Stimulated activated CD8-positive, alpha-beta memory T cell treated with anti-CD3 and anti-CD28 coated beads, Interleukin-15, amount 100 ng/mL, for 24 hours (primary cell): ENCODE measurements at places on chromosomes 1 and 21.

- no peak for DNase-seq
These were observed 10.4 kb downstream of the C1orf226 start for GRCh38 chr1:162391790-162392563.

GRCh38 chr1:110151175-110151669 is 928 bp downstream of the SLC6A17 start:
- no peak for DNase-seq

GRCh38 chr1:206658264-206658980 is 23.1 kb downstream of the DYRK3 start:
- no peak for DNase-seq

DNA sequence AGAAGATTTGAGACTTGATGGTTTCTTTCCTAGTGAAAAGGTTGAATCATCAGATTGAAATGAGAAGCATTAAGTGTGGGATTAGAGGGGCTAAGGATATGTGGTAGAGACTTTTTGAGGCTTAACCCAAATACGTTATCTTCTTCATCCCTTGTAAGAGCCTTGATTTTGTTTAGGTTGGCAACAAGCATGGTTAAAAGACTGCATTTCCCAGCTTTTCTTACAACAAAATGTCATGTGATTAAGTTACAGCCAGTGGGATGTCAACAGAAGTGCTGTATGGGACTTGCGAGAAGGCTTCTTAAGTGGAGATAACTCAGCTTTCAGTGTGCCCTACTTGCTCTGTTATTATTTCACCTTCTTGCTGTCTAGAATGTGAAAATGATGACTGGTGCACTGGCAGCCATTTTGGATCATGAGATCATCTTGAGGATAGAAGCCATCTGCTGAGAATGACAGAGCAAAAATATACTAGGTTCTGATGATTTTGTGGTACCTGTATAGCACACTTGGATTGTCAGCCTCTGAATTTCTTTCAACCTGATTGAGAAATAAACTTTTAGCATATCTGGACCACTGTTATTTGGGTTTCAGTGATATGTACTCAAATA is 41.3 kb upstream of the GNG12 start:
- no peak for DNase-seq

DNA sequence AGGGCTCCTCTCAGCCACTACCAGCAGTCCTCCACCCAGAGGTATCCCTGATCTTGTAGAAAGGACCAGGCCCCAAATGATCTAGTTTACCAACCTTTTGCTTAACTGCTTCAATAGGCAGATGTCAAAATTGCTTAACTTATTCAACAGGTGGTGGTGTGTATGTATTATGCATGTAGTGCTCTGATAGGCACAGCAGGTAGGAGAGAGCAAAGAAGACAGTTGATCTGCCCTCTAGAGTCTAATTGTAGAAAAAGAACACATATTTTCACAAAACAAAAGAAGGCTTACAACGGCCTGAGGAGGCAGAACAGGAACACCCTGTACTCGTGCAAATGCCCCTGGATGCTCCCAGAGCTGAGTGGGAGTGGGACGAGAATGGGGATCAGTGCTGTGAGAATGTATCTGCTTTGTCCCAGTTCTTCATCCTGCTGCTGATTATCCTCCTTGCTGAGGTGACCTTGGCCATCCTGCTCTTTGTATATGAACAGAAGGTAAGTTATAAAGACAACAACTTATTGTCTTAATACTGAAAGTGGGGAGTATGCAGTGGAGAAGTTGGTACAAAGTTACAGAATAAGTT is 21.1 kb downstream of the CD53 start:
- no peak for DNase-seq

DNA sequence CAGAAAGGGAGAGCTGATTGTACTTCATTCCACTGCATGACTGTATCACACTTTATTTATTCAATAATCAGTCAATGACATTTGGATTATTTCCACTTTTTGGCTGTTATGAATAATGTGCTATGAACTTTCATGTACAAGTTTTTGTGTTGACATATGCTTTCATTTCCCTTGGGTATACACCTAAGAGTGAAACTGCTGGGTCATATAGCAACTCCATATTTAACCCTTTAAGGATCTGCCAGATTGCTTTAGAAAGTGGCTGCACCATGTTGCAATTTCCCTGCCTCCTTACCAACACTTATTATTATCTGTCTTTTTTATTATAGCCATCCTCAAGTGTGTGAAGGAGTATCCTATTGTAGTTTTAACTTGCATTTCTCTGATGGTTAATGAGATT is 108.8 kb upstream of the KCNK1 start:
- no peak for DNase-seq

DNA sequence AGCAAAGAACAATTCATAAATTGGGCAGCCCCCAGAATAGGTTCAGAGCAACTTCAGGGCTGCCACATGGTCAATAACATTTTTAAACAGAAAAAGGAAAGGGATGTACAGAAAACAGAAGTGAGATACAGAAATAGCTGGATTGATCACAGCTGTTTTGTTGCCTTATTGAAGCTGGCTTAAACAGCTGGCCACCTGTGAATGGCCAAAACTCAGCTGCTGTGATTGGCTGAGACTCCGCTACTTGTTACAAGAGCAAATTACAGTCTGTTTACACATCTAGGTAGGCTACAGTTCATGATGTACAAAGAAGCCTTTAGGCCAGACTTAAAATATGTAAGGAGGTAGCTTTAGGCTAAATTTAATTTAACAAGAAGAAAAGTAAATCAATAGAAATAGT is 11.6 kb upstream of the IFNAR1 start:
- no peak for DNase-seq

DNA sequence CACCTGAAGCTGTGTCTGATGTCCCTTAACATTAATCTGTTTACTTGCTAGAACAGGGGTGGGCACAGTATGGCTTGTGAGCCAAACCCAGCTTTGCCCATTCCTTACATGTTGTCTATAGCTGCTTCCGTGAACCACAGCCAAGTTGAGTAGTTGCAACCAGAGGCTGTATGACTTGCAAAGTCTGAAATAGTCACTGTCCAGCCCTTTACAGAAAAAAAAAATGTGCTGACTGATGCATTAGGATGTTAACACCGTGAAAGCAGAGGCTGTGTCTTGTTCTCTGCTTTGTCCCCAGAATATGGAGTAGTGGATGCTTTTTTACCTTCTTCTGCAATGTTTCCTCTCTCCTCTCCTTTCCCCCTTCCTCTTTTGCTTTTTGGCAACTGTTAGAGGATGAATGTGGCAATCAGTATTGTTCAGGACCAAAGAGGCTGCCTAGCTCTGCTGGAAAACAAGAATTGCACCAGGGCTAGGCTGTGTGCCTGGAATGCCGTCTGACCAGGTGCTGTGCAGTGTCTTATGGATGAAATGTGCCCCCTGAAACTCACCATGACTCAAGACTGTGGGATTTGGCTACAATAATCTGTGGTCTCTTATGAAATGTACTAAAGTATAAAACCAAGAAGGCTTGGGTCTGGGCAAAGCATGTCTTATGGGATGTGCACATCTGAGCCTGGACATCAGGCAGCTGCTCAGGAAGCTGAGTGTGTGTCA is 79.6 kb upstream of the GCLM start:
- DNase-seq, result no peak

DNA sequence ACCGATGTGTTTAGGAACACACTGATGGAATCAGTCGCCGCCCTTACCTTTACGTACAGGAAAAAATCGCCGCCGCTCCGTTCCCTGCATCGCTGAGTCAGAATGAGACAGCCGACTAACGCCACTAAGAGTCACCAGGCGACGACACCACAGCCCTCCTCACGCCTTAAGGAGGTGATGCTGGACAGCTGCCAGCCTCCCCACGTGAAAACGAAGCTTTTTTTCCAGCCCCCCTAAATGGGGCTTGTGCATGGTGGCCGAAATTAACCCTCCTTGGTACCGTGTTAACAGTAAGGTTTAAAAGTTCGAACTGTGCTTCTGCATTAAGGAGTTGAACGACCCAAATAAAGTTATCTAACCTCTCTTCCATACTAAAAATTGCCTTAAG is 511 bp downstream of the DNTTIP2 start:
- peak; percentile 28 for DNase-seq

DNA sequence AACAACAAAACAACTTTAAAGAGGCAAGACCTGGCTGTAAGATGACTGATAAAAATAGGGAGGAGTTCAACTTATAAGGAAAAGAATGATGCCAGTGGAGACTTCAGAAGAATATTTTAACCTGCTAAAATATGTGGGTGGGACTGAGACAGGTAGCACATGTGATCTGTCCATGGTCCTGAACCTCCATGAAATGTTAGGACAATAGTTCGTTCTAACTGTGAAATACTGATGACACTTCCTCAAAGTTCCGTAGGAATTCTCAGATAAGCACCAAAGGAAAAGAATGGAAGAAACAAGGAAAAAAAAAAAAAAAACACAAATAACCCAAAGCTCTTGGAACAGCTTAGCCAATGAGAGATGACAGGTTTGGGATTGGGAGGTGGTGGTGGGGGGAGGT is 44.7 kb downstream of the CDC42BPA start:
- no peak for DNase-seq

DNA sequence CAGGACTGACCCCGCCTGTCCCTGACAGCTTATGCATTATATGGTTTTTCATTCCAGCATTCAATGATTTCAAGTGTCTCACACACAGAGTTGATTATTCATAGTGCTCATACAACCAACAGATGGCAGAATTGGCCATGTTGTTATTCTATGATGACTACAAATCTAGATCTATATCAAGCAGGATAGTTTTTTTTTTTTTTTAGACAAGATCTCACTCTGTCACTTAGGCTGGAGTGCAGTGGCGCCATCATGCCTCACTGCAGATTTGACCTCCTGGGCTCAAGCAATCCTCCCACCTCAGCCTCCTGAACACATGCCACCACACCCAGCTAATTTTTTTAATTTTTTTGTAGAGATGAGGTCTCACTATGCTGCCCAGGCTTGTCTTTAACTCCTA is 40.1 kb upstream of the LRRC8D start:
- DNase-seq, result no peak

- DNase-seq, result no peak
These were observed 295.0 kb upstream of the NCAM2 start for GRCh38 chr21:20703112-20703767.

- no peak for DNase-seq
These were observed 17.0 kb downstream of the SLC25A24 start for GRCh38 chr1:108182959-108183700.

DNA sequence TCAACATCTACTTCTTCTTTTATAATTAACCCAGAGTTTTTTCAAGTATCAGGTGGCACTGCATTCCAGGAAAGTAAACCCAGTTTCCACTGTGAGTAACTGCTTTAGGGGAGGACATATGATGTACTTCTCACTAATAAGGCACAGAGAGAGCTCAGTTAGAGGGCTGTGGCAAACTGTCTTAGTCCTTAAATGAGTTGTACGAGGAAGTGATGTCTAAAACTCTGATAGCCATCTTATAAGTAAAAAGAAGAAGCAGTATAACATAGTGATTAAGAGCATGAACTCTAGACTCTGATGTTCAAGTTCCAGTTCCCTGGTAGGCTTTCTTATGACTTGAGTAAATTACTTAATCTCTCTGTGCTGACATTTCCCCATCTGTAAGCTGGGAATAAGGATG is 58.7 kb upstream of the PTGS2 start:
- no peak for DNase-seq
